ENCODE measurements at places on chromosomes 4 and X.

DNA sequence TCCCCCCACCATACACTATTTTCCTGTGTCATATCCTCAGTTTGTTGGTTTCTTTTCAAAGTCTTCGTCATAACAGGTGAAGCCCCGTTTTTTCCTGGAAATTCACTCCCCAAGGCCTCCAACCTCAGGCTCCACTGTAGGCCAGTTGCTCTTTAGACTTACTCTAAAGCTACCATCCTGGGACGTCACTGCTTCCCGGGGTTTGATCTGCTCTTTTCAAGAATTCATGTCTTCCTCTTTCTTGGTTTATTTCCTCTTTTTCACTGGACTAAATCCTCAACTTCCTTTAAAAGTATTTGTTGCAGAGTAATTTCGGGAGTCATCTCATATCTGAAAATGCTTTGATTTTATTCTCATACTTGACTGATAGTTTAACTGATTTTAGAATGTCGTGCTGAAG lies 6.5 kb upstream of the SERTM2 start:
- DNase-seq = no peak

GRCh38 chrX:137562096-137562495 lies 3.8 kb upstream of the ZIC3 start:
- DNase-seq = no peak

DNA sequence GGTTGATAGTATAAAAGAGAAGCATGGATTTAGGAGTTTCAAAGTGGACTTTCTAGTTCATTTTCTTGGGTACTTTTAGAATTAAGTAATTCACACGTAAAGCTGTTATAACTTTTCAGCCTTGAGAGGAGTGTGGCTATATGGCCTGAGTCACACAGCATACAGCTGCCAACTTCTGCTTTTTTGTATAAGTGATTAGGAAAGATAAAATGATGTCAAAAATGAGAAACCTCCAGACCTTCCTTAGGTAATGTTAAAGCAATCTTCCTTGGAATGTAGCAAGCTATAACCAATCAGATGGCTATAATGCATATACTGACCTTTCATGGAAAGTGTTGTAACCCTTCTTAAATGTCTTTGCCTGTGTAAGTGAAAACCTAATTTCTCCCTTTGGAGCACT lies 39.2 kb downstream of the RAB40AL start:
- no peak for DNase-seq

- no peak for DNase-seq
These were observed 319 bp downstream of the DRP2 start for GRCh38 chrX:101219864-101220346.

DNA sequence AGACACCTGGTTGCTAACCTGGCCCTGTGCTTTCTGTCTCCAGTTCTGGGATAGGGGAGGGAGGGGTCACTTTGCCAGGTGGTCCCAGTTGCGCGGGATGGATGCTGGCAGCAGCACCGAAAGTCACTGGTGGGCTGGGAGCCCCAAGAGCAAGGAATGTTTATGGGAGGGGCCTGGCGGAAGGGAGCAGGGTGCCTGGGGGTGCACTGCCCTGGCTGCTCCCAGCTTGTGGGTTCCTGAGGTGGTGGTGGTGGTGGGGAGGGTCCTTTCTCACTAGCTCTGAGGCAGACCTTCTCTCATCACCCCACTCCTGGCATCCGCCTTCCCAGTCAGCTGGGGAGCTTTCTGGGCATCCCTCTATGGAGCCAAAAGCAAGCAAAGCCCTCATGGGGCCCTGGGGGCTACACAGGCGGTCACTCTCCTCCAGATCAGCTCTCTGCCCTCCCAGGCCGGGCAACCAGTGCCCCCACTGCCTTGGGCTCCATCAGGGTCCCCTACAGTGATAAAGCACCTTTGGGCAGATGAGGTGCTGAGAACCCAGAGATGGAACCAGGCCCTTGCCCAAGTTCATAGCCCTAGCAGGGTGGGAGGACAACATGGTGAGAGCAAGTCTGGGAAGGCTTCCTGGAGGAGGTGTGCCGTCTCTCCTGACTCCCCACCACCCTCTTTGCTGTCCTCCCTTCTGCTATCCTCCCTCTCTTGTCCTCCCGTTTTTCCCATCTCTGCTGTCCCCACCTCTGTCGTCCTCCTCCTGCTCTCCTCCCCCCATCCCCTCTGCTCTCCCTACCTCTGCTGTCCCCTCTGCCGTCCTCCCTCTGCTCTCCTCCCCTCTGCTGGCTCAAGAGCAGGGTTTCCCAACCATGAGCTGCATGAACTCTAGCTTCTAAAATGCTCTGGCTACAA lies 16.0 kb downstream of the FGFR3 start:
- DNase-seq = no peak

- no peak for DNase-seq
These were observed 55.8 kb downstream of the GPAT3 start for GRCh38 chr4:83591730-83592129.

- no peak for DNase-seq
These were observed 89.0 kb downstream of the SMIM20 start for GRCh38 chr4:26003056-26003455.

GRCh38 chrX:4094926-4095325 lies 381.5 kb upstream of the PRKX start:
- no peak for DNase-seq

GRCh38 chr4:148980782-148981480 lies 538.7 kb upstream of the NR3C2 start:
- DNase-seq = no peak

DNA sequence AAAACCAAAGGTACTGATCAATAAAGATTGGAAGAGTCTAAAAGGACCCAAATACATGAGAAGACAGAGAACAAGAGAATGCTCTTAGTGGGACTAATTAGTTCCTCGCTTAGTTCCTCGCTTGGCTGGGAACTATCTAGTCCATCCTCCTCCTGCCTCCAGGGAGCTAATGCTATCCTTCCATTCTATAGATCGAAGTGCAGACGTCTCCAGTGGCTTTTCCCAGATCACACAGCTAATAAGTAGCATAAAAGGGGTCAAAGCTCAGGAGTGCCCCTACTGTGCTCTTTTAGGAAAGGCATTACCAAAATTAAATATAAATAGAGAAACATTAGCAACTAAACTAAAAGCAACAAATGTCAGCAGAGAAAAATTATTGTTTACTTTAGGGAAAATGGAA lies 42.3 kb upstream of the PPARGC1A start:
- DNase-seq = no peak

DNA sequence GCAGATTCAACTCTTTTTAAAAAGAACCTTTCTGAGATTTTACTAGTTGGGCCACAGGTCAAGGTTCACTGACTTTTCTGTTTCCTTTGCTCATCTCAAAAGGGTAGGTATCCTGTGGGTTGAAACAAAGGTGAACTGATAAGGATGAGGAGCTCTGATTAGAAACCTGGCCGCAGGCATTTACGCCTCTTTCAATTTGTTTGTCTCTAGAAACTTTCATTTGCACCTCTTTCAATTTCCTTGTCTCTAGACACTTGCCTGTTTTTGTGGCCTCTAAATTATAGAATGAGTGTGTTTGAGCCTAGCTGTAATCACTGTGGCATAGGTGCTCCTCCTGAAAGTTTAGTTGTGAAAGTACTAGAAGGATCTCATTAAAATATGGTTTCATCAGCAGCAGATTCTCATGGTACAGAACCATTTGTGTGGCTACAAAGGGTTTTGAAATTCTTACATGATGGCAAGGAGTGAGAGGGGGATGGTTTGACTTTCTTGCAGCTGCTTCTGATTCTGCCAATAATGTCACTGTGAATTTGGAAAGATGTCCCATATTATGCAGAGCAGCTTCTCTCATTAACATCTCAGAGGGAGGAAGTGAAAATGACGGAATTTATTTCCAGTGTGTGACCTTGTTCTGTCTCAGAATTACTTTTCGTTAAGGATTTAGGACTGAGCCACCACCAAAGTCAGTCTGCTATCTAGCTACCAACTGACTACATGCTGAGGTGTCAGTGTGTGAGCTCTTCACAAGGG lies 142.2 kb downstream of the SH2D1A start:
- no peak for DNase-seq
